Stimulated activated CD4-positive, alpha-beta T cell treated with anti-CD3 and anti-CD28 coated beads, TNF-alpha, amount 100 ng/mL, for 48 hours (primary cell): ENCODE measurements at places on chromosomes 5 and 9.

DNA sequence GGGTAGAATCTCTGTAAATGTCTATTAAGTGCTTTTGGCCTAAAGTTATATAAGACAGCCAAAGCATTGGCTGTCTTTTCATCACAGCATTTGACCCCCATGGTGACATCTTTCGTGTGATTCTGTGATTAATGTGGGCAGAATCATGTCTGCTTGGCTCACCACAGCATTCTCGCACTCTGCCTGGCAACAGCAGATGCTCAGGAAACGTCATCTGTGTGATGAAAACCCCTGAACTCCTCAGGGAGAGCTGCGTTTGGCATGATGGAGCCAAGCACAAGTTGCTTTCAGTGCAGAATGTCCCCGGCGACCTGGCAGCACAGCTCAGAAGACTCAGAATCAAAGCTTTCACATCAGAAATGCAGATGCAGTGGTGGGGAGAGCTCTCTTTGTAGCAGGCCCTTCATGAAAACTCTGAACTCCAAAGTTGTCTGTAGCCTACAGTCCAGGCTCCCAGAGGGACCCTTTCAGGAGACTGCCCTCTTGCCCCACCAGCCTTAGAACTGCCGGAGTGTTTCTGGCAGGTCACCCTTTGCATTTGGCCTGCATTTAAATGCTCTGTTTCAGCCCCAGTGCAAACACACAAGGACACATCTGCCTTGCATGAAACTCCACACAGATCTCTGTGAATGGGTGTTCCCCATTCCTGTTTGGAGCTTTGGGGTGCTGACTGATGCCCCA lies 155.6 kb upstream of the PANK3 start:
- no peak for DNase-seq

- no peak for DNase-seq
Measured at GRCh38 chr9:131731237-131731636, 8.6 kb downstream of the RAPGEF1 start.

GRCh38 chr9:99820685-99821395 lies 845 bp upstream of the NR4A3 start:
- no peak for DNase-seq

- DNase-seq: no peak
Measured at GRCh38 chr5:132050661-132051552, 9.5 kb upstream of the IL3 start.

GRCh38 chr5:174624733-174625522 lies 99.5 kb upstream of the MSX2 start:
- no peak for DNase-seq

- no peak for DNase-seq
Measured at GRCh38 chr5:179568721-179569120, 18.4 kb downstream of the RUFY1 start.

GRCh38 chr5:169390265-169390664 lies 89.3 kb upstream of the SLIT3 start:
- no peak for DNase-seq

- no peak for DNase-seq
Measured at GRCh38 chr5:154107010-154107409, 68.2 kb downstream of the MFAP3 start.

GRCh38 chr9:127991017-127991756 lies 10.4 kb upstream of the EEIG1 start:
- no peak for DNase-seq

DNA sequence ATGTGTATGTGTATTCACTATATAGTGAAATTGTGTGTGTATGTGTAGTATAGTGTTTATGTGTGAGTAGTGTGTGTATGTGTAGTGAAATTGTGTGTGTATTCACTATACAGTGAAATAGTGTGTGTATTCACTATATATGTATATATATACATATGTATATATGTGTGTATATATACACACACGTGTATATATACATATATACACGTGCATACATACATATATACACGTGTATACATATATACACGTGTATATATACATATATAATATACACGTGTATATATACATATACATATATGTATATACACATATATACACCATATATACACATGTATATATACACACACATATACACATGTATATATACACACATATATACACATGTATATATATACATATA lies 403.6 kb upstream of the TUSC1 start:
- no peak for DNase-seq

DNA sequence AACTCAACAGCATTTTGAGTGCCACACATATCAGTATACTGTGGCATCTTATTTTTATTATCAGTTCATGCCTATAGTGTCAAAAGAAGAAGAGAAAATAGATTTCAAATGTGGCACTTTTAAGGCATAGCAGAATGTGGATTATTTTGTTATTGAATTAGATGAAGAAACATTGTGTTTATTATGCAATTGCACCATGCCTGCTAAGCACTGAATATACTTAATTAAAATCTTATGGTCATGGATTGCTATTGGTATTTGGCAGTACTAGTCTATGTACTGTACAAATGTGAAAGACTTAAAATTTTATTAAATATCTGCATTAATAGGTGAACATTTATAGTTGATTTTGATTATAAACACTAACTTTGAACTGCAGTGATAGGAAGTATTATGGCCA lies 128.8 kb downstream of the FER start:
- DNase-seq: no peak

- no peak for DNase-seq
Measured at GRCh38 chr5:52910071-52910470, 79.1 kb upstream of the ITGA2 start.

DNA sequence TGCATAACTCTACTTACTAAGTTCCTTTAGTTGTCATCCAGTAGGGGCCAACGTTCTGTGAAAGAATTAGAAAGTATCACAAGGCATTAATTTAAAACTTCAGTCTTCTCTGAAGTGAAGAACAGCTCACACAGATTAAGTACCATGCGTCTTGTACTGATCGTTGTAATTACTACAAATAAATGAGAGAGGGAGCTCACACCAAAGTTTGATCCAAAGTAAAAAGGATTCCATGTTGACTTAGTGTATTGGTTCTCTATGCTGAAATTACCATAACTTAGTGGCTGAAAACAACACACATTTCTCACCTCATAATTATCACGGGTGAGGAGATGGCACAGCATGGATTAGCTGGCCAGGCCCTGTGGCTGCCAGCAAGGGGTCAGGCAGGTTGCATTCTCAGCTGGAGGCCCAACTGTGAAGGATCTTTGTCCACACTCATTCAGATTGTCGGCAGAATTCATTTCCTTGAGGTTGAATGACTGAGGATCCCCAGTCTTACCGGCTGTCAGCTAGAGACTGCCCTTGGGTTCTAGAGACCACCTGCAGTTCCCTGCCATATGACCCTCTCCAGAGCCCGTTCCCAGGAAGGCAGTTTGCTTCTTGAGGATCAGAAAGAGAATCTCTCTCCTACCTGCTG lies 169.1 kb downstream of the YTHDC2 start:
- no peak for DNase-seq

GRCh38 chr9:138067613-138068367 lies 190.2 kb downstream of the CACNA1B start:
- DNase-seq: no peak

DNA sequence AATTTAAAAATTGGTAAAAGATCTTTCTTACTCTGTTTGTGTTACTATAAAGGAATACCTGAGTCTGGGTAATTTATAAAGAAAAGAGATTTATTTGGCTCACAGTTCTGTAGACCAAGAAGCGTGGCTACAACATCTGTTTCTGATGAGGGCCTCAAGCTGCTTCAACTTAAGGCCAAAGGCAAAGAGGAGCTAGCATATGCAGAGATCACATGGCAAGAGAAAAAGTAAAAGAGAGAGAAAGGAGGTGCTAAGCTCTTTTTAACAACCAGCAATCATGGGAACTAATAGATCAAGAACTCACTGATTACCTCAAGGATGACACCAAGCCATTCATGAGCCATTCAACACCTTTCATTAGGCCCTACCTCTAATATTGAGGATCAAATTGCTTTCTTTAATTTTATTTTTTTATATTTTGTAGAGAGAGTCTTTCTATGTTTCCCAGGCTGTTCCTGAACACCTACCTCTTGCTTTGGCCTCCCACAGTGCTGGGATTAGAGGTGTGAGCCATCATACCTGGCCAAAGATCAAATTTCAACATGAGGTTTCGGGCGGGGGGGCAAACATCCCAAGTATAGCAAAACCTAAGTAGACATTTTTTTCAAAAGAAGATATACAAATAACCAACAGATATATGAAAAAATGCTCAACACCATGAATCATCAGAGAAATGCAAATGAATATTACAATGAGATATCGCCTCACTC lies 16.0 kb upstream of the SHC3 start:
- no peak for DNase-seq

DNA sequence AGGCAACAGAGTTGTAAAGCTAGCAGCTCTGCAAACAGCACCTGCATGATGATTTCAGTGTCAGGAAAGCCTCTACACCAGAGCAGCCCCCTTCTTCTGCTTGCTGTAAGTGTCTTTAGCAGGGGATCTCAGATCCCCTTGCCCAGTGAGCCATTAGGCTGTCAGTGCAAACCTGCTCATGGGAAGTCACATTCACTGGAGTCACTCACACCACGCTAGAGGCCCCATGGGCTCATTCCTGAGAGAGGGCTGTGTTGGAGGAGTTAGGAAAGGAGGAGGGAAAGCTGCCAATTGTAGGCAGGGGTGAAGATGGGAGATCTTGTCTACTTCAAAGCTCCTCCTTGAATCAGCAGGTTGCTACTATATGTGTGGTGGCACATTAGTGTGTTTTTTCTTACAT lies 275.2 kb downstream of the SMARCA2 start:
- DNase-seq: no peak

DNA sequence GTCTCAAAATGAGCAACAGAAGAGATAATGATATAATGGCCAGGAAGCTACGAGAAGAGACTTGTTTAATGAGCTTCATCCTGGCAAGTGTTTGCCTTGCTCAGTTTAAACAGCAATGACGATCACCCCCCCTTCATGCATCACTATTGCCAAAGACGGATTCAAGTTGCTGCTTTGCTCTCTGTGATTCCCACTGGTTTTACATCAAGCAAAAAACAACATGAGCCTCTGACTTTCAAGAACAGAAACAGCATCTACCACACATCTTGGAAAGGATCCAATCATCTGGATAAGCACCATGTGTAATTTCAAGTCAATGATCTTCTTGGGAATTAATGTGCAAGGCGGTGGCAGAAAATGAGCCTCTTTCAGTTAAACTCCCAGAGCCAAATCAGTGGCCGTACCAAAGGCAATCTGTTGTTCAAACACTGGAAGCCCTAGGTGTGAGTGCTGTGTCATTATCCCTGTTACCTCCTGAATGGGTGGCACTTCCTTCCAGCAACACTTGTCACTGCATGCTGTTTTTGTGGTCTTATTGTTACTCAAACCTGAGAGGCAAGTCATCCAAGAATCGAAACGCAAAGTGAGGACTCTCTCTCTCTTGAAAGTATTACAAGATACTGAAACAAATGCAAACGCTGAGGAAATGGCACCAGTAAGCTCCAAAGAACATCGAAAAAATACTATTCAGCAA lies 72.8 kb downstream of the MED27 start:
- peak; percentile 16 for DNase-seq

GRCh38 chr9:68493958-68494577 lies 46.6 kb downstream of the TMEM252 start:
- no peak for DNase-seq
